ENCODE measurements at places on chromosomes 4 and X.

DNA sequence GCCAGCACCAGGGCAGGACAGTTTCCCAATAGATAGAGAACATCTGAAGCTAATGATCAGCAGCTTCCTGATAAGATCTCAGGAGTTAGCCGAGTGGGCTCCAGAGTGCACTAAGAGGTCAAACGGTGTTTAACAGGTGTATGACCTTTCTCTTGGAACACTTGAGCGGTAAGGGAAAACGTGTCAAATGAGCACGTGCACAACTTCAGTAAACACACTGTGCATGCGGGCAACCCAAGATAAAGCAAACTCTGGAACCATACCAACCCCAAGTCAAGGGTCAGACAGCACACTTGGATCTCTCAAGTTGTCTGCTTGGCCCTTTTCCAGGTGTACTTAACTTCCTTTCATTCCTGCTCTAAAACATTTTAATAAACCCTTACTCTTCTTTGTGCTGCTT lies 1941.5 kb upstream of the PCDH10 start:
- DNase-seq = no peak

DNA sequence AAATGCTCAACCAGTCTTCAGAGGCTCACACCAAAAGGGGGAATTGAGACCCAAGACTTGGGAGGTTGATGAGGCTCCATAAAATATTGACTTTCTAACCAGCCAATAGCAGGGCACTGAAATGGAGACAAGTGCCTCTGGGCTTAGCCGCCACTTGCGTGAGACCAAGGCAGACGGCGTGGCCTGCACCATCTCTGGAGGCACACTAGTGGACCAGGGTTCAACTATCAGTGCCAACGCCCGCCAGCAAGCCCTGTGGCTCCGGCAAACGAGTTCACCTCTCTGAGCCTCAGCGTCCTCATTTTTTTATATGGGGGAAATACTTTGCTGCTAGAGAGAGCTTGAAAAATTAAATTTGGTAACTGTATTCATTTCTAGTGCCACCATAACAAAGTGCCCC lies 50.3 kb downstream of the PPP2R2C start:
- DNase-seq = no peak

- DNase-seq = no peak
These were observed 110.0 kb downstream of the CBR4 start for GRCh38 chr4:168900080-168900479.

- DNase-seq = no peak
These were observed 1555.4 kb downstream of the PCDH18 start for GRCh38 chr4:135976860-135977259.

- no peak for DNase-seq
These were observed 58.5 kb upstream of the CLCN4 start for GRCh38 chrX:10098270-10098713.

- DNase-seq = no peak
These were observed 97.9 kb downstream of the ARHGEF9 start for GRCh38 chrX:63686878-63687714.

DNA sequence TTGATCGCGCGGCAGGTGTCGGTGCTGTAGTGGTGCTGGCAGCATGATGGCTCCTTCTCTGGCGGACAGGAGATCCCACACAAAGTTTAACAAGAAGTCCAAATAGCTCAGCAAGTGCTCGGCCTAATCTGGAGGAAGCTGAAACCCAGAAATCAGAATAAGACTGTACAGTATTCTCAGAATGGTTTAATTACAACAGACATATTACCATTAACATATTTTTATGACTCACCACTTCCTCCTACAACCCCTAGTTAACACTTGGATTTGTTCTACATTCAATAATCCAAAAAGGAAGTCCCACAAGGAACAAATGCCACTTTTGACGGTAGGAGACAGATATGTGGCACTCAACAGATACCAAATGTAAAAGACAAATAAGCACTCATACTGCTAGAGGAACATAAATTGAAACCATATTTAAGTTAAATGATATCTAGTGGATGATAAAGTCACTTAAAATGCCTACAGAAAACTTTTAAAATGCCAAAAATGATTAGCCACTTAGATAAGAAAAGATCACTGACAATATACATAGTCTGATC lies 91.2 kb downstream of the HUWE1 start:
- DNase-seq = no peak

DNA sequence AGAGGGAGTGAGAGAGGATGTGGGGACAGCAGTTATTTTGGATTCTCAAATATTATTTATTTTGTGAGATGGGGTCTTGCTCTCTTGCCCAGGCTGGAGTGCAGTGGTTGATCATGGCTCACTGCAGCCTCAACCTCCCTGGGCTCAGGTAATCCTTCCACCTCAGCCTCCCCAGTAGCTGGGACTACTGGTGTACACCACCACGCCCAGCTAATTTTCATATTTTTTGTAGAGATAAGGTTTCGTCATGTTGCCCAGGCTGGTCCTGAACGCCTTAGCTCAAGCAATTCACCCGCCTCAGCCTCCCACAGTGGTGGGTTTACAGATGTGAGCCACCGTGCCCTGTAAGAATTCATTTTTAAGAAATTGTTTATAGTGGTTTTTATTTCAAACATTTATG lies 61.2 kb downstream of the FHDC1 start:
- DNase-seq = no peak

GRCh38 chr4:99341426-99341825 lies 11.1 kb downstream of the ADH1C start:
- no peak for DNase-seq

GRCh38 chr4:123088501-123088900 lies 166.1 kb upstream of the NUDT6 start:
- DNase-seq = no peak

GRCh38 chr4:88821522-88821921 lies 123.9 kb upstream of the NAP1L5 start:
- DNase-seq = no peak

DNA sequence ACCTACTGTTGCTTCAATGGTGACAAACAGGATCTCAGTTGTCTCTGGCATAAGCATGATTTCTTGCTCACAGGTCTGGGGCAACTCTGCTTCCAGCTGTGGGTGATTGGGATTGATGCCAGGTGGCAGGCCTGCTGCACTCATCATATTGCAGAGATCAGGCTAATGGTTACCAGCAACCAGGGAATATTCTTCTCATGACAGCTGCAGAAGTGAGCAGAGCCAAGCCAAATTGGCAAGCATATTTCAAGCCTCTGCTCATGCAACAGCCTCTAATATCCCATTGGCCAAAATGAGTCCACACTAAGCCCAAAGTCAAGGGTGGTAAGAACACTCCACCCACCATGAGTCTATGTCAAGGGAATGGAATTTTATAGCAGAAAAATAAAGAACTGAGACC lies 26.7 kb upstream of the TBC1D19 start:
- no peak for DNase-seq

DNA sequence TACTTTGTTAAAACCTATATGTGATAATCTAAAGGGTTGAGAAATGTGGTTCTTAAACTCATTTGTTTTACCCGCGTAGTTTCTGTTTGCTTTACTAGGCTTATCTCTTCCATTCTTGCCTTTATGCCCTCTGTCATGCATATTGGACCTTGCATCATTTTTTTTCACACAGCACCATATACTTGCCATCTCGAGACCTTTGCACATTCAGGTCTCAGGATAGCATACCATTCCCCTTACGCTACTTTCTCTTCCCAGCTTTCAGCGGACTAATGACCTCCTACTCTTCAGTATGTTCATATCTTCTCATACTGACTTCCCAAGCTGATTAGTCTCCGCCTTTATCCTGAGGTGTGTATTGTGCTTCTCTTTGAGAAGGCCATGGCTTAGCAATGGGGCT lies 40.5 kb downstream of the USP38 start:
- DNase-seq = no peak

- no peak for DNase-seq
These were observed 54.3 kb downstream of the CHST7 start for GRCh38 chrX:46627711-46628419.

DNA sequence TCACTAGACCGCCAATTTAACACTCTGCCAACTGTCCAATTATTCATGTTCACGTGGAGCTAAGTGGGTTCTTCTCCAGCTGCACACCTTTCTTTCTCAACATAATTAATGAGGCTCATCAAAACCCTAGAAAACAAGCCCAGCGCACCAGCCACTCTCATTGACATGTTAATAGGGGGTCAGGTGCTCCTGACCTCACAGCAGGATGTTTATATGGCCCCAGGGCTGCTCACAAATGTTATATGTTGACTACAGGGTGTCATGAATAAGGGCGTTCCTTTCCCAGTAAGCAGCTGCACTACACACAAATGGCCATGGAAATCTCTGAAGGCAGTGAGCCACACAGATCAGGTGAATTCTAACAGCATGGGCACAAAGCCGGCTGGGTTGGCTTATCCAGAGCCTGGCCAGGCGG lies 209.8 kb downstream of the MGST2 start:
- no peak for DNase-seq

GRCh38 chr4:8539661-8540060 lies 40.5 kb upstream of the GPR78 start:
- DNase-seq = no peak

GRCh38 chr4:12500409-12500808 lies 983.7 kb downstream of the RAB28 start:
- no peak for DNase-seq

DNA sequence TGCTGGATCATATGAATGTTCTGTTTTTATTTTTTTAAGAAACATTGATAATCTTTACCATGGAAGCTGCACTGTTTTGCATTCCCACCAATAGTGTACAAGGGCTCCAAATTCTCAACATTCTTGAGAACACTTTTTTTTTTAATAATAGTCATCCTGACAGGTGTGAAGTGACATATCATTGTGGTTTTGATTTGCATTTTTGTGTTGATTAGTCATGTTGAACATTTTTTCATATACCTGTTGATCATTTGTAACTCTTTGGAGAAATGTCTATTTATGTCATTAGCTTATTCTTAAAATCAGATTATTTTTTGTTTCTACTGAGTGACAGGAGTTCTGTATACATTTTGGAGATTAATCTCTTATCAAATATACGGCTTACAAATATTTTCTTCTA lies 408.5 kb downstream of the GLUD2 start:
- DNase-seq = no peak
